Nucleus accumbens (tissue), 56 donors: ENCODE measurements at places on chromosomes 5 and 9.

DNA sequence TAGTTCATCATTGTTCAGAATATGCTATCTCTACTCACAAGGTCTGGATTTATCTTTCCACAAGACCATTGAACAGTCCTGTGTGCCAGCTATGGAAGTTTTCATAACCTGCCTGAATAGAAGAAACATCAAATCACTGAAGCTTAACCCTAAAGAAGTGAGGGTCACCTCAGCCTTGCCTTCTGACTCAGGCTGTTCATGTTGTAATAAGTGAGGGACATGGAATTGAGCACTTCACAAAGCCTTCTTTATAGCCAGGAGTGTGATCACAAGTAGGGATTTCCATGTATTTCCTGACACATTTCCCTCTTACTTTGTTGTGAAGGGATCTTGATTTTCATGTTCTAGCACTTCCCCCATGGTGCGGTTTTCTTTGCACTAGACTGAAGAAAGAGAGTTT, 577.5 kb upstream of the WWC1 start:
- no peak for DNase-seq

DNA sequence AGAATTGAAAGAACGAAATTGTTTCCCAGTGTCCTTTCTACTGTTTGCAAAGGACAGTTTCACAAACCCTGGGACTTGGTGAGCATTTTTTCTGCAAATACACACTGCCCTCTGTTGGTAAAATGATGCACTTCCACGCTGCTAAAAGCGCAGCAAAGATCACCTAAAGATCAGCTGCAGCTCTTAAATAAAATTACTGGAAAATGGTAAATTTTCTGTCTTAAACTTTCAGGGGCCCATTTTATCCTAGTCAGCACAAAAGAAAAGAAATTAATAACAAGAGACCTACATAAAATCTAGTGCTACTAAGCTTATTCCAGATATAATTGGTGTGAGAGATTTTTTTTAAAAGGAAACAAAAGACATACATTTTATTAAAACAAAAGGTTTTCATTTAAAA, 566.0 kb downstream of the CAAP1 start:
- peak; percentile 1 for DNase-seq

- DNase-seq = no peak
These were observed 29.3 kb downstream of the CATSPER3 start for GRCh38 chr5:134997015-134997414.

DNA sequence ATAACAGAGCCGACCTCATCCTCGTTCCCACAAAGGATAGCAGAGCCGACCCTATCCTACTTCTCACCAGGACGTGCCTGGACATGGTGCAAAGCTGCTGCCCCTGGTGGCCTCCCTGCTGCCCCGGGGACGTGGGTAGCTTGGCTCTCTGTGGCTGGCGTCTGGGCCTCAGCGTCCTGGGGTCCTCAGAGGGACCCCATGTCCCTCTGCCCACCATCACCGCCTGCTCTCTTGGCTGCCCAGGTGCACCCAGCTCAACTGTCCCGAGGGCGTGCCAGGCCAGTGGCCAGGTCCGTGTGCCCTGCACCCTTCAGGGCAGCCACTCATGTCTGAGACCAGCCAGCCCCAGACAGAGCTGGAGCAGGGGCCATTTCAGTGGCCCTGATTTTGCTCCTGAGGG, 8.5 kb downstream of the NKD2 start:
- DNase-seq = no peak

DNA sequence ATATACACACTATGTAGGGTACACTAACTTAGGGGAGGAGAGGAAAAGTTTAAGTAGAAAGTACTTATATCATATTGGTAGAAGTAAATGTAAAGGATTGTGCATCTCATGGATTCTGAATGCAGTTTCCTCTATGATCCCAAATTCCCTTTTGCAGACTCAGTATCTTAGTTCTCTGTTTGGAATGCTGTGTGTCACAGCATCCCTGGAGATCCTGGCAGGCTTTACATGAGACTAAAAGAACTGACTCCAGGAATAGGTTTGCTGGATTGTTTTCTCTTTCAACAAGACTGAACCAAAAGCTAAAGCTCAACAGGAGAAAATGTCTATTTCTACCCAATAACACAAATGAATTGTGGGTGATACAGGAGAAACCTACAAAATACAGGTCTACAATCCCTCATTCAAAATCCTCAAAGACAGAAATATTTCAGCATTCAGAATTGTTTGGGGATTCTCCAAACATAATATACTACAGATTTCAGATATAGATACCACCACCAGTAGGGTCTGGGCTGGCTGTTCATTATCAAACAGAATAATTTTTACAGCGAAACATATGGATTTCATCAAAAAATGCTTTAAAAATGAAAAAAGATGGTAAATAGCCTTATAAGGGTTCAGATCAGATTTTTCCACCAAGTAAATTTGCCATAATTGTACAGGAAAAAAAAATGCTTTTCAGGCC, 324.7 kb upstream of the GRAMD2B start:
- no peak for DNase-seq

DNA sequence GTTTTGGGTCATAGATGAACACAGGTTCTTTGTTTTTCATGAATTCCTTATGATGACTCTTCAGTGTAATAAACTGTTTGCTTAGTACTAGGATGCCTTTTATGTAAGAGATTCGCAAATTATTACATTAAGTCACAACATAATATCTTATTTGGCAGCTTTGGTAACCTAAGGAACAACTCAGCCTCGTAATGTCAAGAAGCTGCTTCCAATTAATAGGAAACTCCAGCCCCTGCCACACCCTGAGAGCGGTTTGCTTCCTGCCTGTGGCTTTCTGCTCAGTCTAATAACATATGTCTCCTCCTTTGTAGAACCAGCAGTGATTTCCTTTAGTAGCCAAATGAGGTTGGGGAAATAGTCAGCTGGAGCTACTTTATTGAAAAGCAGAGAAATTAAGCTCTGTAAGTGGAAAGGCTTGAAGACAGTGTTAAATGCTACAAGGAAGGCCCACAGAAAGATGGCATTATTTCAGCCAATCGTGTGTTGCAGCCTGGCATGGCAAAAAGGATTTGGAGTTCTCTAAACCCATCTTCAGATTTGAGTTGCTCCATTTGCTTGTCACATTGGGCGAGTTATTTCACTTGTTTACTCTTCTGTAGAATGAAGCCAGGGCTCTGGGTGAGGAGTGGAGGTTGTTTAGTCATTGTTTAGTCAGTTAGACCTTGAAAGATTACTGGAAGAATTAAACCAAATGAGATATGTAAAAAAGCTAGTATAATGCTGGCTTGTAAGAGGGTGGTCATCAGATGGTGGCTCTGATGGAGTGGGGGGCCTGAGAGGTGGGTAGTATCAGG, 54.1 kb downstream of the MTAP start:
- DNase-seq = no peak

- DNase-seq = no peak
These were observed 85.4 kb downstream of the KCNN2 start for GRCh38 chr5:114447084-114447773.

DNA sequence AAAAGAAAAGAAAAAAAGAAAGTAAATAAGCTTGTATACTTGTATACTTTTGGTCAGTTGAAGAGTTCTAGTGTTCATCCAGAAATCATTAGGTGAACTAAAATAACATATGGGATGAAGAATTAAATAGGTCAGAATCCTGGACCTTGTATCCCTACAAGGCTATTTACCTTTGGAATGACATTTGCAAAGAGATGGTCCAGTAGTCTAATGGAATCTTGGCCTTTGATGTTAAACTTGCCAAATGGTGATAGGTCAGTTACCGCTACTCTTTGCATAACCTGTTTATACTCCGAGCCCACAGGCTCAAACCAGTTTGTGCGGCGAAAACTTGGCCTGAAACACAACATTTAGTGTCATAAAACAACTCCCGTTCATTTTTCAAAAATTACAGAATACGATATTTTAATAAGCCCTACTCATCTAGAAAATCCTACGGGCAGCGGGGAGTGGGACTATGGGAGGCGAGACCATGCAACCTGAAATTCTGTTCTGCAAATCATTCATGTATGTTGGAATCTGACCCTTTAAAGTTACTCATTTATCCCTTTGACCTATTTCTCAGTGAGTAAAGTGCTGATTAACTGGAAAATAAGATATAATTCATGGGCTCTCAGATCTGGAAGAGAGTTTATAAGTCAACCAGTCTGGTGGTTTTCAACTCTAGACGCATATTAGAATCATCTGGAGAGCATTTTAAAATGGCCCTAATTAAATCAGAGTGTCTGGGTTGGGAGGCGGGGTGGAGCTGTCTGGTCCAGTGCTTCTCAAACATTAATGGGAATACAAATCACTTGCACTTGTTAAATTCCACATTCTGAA, 38.6 kb downstream of the DMGDH start:
- no peak for DNase-seq

GRCh38 chr9:26081847-26082246, 403.6 kb upstream of the TUSC1 start:
- no peak for DNase-seq

GRCh38 chr5:132052520-132052919, 7.9 kb upstream of the IL3 start:
- DNase-seq = no peak

DNA sequence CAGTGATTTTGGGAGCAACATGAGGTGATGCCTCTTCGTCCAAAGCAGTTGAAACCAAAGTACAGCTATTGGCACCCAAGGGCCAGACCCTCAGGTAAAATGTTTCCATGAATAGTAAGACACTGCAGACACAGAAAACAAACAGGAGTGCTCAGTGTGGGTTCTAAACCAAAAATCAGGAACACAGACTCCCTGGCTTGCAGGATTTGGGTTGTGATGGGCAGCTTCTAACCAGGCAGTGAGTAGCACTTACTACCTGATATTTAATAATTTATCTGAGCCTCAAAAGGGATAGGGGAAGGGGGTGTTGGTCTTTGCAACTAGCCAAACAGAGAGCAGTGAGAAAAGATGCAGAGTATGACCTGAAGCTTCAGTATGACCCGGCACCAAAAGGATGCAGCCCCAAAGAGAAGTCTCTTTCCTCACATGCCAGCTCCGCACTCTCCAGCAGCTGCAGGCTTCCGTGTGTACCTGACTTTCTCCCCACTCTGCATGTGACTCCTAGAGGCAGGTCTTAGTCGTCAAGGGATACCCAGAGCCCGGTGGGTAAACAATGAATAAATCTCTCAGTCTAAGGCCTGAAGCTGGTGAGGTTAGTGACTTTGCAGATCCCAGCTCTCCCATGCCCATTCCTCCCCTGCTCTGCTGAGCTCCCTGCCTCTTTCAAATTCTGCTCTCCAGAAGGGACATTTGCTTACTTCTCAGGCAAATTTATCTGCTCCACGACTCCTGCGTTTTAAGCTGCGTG, 105.4 kb upstream of the SPOCK1 start:
- no peak for DNase-seq

- DNase-seq = no peak
These were observed 70.8 kb downstream of the PSMB7 start for GRCh38 chr9:124344291-124345050.
